Stimulated activated memory B cell treated with anti-CD40 and anti-IgM and Interleukin-4, amounts not matched to agents 10 μg/mL and 1 μg/mL and 100 μg/mL, for 72 hours (primary cell): ENCODE measurements at places on chromosomes 4 and X.

GRCh38 chrX:69021141-69021960 lies 143.9 kb downstream of the PJA1 start:
- ATAC-seq = no peak

GRCh38 chrX:74293343-74293946 lies 10.5 kb upstream of the ZCCHC13 start:
- peak; percentile 63 for ATAC-seq

GRCh38 chrX:21503593-21503992 lies 129.4 kb downstream of the CNKSR2 start:
- no peak for ATAC-seq

GRCh38 chr4:74670583-74670982 lies 123.7 kb downstream of the BTC start:
- no peak for ATAC-seq

DNA sequence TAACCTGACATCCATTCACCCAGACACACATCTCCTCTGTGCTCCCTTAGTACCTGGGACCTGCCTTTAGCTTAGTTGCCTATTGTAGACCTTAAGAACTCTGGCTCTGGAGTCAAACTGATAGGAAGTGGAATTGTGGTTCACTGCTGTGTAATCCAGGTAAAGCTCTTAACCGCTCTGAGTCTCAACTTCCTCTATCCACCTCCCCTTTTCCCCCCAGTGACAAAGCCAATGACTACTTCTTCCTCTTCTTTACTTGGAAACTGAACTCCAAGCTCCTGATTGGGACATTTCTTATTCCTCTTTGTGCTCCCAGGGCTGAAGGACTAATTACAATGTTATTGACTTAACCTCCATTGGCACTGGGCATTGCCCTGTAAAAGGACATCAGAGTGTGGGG lies 94.1 kb downstream of the DRD5 start:
- no peak for ATAC-seq

- no peak for ATAC-seq
Observed at GRCh38 chr4:115165503-115165902, 52.1 kb upstream of the NDST4 start.

GRCh38 chr4:25467843-25468242 lies 90.8 kb downstream of the ANAPC4 start:
- ATAC-seq = no peak

- ATAC-seq = peak; percentile 74
Observed at GRCh38 chr4:56803471-56803870, 18.0 kb downstream of the SPINK2 start.

- peak; percentile 20 for ATAC-seq
Observed at GRCh38 chrX:135536877-135537276, 16.4 kb downstream of the INTS6L start.

GRCh38 chr4:48483777-48484493 lies 792 bp downstream of the SLC10A4 start:
- no peak for ATAC-seq

DNA sequence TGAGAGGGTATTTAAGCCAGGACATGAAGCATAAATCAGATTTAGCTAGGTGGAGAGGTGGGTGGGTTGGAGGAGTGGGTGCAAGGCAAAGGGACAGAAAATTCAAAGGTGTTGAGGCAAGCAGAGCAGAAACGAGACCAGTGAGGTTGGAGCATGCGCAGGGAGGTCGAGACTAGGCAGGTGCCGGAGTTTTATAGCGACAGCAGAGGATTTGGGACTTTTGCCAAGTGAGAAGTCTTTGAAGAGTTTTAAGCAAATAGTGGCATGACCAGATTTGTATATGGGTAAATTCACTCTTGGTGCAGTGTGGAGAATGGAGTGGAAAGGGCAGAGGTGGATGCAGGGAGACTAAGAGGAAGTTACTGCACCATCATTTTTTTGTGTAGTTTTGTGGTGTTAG lies 107.0 kb upstream of the TLR2 start:
- ATAC-seq = no peak

DNA sequence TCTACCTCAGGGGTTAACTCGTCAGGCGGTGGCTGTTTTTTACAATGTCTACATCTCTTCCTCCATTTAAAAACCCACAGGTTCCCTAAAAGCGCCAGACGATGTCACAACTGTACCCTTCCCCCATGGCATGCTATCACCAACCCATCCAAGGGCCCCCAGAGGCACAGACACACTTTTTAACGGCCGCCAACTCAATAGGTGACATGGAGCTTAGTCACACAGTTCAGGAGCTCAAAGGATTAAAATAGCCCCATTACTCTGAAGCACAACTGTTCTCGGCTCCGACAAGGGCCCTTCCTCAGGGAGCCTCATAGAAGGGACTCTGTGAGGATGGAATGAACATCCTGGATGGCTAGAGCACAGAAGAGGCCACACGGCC lies 12.4 kb downstream of the SH3KBP1 start:
- peak; percentile 78 for ATAC-seq

- no peak for ATAC-seq
Observed at GRCh38 chr4:36164900-36165630, 79.2 kb downstream of the ARAP2 start.

- no peak for ATAC-seq
Observed at GRCh38 chrX:70434914-70435586, 9.6 kb upstream of the DLG3 start.

GRCh38 chr4:163598028-163598427 lies 103.5 kb downstream of the TMA16 start:
- ATAC-seq = peak; percentile 82

- no peak for ATAC-seq
Observed at GRCh38 chrX:67726018-67726417, 182.2 kb downstream of the AR start.

GRCh38 chr4:10109995-10110670 lies 6.5 kb downstream of the WDR1 start:
- ATAC-seq = no peak

GRCh38 chr4:101512416-101512815 lies 165.1 kb upstream of the PPP3CA start:
- no peak for ATAC-seq

DNA sequence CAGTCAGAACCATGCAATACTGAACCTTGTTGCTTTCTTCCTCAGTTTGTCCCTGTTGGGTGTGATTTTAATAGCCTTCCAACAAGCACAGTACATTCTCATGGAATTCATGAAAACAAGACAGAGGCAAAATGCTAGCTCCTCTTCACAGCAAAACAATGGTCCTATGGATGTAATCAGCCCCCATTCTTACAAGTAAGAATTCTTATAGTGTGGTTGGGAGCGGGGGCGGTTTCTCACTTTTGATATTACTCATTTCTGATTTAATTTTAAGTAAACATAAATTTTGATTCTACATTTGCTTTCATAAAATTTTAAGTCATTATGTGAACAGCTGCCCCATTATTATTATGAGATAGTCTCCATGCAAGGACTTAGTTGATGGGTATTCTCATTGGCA lies 80.8 kb upstream of the TLR2 start:
- no peak for ATAC-seq

- ATAC-seq = no peak
Observed at GRCh38 chr4:6621556-6621927, 18.9 kb upstream of the MRFAP1 start.

DNA sequence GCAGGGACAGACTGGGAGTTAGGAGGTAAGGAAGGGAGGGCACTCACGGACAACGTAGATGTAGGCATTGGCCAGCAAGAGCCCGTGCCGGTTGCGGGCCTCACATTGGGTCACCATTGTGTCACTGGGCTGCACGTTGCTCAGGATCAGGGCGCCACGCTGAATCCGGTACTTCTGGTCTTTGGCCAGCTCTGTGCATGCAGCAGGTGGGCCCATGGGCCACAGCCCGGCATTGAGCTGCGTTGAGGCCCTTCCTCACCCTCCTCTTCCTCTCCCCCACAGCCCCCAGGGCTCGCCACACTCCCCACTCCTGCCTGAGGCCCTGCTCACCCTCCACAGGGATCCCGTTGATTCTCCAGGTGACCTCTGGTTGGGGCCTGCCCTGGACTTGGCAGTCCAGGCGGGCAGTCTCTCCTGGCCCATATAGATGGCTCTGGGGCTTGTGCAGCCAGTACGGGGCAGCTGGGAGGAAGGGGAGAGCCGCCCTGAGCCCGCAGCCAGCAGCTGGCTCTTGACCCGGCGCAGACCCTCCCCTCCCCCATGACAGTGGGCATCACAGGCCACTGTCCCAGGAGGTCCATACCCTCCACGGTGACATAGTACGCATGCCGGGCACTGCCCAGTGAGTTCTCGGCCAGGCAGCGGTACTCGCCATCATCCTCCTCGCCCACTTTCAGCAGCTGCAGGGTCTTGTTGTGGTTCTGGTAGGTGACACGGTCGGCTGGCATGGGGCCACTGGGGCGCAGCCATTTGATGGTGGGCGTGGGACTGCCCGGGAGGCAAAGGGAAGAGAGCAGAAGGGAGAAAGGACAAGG lies 16.3 kb downstream of the L1CAM start:
- no peak for ATAC-seq

- no peak for ATAC-seq
Observed at GRCh38 chrX:37077646-37078433, 69.7 kb downstream of the FAM47C start.

GRCh38 chr4:15381806-15382338 lies 46.0 kb upstream of the C1QTNF7 start:
- no peak for ATAC-seq

- no peak for ATAC-seq
Observed at GRCh38 chrX:3216581-3217180, 129.8 kb downstream of the MXRA5 start.

DNA sequence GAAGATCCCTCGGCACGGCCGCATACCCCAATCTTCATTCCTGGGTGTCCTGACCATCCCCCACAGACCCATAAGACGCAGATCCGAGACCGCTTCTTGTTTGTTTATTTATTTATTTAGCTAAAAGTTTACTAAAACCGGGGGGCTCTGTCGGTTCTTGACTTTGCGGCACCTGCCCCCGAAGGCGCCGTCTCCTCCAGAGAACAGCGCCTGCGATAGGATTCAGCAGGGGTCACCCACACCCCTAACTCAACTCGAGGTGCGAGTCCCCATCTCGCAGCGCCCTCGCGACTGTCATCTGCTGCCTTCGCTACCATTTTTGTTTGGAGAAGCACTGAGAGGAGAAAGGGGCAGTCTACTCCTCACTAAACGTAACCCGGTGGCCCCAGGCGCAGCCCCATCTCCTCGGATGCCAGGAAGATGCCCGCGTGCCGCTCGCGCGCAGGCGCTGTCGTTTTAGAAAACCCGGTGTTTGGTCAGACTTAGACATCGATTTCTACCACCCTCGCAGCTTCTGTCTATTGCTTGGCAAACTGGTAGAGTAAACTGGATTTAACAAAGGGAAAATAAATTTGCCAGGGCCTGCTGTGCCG lies 18.9 kb upstream of the GPR101 start:
- ATAC-seq = peak; percentile 31

GRCh38 chrX:17081511-17081910 lies 135.1 kb downstream of the REPS2 start:
- ATAC-seq = no peak

DNA sequence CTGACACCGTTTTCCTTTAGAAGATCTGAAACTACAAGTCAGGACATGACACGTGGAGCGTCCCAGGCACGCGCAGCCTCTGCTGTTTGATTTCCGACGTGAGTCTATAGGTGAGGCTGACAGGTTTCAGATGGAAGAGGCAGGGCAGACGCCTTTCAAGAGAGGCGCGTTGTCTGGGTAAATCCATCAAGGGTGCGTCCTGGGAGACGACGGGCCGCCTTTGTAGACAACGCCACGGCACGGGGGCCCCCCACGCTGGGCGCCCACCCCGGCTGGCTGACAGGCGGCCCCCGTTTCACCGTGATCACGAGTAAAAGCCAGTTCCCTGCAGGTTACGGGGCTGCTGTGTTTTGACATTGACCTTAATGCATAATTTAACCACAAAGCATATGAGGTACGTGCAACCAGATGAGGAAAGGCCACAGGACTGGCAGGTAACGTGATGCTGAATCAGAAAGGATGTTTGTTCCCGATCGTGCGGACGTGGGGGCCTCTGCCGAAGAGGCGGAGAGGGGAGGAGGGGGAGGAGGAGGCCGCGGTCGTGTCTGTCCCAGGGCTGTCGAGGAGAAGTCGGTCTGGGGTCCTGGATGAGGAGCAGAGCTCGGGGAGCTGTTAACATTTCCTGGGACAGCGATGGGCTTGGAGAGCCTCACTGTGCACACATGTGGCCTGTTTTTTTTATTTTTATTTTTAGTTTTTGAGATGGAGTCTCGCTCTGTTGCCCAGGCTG lies 51.1 kb upstream of the PPP2R3B start:
- ATAC-seq = no peak

- ATAC-seq = no peak
Observed at GRCh38 chr4:75343333-75343732, 170.9 kb downstream of the RCHY1 start.

GRCh38 chrX:134469486-134469885 lies 9.5 kb downstream of the HPRT1 start:
- ATAC-seq = no peak

DNA sequence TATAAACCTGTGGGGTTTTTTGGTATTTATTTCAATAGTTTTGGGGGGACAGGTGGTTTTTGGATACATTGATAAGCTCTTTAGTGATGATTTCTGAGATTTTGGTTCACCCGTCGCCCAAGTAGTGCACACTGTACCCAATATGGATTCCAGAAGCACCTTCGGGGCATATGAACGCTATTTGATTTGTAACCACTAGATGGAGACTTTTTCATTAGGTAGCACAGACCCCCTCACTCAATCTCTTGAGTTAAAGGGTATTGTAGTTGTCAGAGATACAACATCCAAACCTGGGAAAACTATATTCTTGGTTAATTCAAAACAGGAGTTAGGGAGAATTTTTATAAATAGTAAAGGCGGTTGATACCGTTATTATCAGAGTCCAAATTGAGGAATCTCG lies 79.8 kb downstream of the SPANXN3 start:
- no peak for ATAC-seq

GRCh38 chr4:41797260-41797659 lies 48.7 kb upstream of the PHOX2B start:
- ATAC-seq = no peak

DNA sequence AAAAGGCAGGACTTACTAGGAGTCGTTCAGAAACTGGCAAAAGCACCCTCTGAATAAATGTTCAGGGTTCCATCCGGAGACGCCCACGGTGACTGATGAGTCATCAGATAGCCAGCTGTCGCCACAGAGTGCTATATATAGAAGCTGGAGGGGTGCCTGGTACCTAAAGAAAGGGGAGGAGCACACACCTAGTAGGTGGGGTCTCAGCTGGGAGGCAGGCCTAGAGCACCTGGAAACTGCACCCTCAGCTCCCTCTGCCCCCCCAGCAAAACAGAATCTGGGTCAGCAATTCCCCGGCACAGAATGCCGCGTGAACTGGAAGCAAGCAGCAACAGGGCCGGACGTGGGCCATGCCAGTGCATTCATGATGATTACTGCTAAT lies 242.0 kb downstream of the BCOR start:
- peak; percentile 83 for ATAC-seq

DNA sequence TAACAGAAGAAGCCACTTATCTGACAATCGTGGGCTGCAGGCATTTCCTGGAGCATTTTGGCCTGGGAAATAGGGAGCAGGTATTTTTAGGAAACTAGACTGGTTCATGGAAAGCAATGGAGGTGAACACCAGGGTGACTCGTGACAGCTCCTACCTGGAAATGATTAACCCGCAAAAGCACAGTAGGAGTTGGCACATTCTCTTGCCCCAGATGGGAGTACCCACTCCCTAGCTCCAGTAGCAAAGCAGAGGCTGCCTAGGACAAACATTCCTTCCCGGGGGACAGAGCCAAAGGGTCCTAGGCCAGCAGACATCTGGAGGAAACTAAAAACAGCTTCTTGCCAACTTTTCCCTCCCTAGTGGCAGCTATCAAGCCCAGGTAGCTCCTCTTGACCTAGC lies 29.0 kb downstream of the RTL5 start:
- no peak for ATAC-seq
